ENCODE measurements at places on chromosomes 1 and 21.

- DNase-seq: no peak
Measured at GRCh38 chr1:3515774-3516480, 61.5 kb downstream of the ARHGEF16 start.

GRCh38 chr21:45102391-45102932 is 28.1 kb downstream of the ADARB1 start:
- DNase-seq: no peak

DNA sequence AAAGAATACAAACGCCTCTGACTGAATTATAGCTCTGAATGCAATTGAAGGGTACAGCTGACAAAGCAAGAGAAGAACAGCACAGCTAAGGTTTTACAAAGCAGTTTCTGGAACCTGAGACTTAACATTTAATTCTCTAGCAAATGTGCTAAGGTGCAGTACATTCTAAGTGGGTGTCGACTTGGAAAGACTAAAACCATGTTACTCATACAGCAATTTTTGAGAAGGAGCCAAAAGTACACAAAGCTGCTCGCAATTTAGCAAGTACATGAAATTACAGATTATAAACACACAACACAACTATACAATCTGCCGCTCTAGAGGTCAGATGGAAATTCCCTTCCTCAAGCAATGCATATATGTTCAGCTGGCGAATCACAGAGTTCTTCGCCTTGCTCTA is 121.9 kb downstream of the TIAM1 start:
- no peak for DNase-seq

DNA sequence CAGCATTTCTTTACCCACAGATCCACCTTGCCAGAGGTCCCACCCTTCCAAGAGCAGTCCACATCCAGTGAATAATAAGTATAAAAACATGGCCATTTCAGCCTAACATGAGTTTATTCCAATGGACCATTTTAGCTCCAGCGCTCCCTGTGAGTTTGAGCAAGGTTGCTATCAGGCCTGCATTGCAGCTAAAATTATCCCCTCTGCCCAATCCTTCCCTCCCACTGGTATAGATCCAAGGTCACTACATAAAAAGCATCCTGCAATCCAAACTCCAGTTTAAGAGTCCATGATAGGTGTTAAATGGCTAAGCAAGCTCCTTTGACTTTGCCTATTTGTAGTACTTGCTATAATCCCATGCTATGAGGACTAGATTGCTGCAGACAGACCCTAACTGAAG is 35.6 kb downstream of the SLC5A9 start:
- no peak for DNase-seq

DNA sequence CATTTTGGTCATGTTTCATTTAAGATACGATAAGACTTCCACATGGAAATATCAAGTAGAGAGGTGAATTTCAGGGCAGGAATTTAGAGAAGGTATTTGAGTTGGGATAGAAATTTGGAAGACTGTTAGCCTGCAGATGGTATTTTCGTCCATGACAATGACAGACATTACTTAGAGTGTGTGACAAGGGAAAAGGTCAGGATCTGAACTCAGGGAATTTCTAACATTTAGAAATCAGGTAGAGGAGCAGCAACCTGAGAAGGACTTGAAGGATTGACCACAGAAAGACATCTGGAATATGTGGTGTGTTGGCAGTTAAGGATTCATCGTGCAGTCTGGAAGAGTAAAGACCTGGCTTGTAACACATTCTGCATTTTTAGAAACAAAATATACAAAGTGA is 57.9 kb downstream of the RABGAP1L start:
- DNase-seq: no peak

DNA sequence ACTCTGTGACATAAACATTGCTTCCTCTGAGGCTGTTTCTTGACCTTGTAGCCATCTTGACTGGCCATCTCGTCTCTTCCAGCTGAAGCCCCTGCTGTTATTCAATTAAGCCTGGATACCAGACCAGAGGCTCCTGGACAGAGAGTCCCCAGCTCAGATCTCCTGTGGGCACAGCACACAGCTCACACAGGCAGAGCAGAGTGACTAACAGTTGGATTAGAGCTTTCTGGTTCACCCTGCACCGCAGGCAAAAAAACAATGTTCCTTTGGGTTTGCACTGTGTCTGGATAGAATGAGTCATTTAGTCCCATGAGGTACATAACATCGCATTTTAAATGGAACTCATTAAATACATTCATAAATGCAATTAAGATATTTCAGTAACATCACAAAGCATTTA is 33.4 kb upstream of the USH2A start:
- DNase-seq: no peak

DNA sequence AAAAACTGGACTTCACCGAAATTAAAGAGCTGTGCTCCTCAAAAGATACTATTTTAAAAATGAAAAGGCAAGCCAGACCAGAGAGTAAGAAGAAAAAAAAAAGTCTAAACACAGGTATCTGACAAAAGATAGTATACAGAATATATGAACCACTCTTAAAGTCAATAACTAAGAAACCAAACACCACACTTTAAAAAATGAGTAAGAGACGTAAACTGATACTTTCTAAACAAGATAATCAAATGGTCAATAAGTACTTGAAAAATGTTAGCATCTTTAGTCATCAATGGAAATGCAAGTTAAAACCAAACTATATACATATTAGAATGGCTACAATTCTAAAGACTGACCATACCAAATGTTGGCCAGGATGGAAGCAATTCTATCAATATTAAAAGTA is 77.6 kb downstream of the EVI5 start:
- no peak for DNase-seq

- DNase-seq: peak; percentile 80
Measured at GRCh38 chr21:34807881-34808568, 139.2 kb downstream of the CLIC6 start.

DNA sequence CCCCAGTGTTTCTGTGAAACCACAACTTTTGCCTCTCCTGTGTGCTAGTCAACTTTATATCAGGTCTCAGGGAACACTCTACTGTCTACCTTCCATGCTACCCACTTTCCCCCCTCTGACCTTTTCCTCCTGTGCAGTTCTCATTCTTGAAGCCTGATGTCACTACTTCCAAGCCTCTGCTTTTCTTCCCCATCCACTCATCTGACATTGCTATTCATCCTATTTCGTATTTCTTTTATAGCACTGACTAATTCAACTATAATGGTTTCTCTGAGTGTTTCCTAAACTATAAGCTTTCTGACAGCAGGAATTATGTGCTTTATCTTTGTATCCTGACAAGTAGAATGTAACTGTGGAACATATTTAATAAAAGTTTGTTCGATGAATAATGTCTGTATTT is 18.2 kb upstream of the DPH5 start:
- DNase-seq: no peak

GRCh38 chr21:42208801-42209490 is 10.0 kb upstream of the ABCG1 start:
- DNase-seq: no peak

DNA sequence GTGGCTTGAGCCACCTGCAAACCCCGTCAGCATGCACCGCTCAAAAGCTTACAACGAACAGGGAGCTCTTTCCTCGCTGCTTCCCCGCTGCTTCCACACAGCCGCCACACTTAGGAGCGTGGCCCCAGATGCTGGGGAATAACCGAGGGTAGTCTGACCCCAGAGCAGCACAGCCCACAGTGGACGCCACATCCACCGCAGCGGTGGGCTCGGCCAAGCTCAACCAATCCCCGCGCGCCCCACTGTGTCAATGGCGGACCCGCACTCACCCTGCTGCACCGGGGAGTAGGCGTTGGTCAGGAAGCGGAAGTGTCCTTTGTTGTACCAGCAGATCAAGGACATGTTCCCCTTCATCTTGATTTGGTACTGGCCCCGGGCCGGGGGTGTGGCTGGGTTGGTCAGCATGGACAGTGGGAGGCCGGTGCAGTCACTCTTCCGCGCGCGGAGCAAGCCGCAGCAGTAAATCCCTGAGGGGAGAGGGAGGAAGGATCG is 93.5 kb downstream of the PGBD5 start:
- DNase-seq: no peak

DNA sequence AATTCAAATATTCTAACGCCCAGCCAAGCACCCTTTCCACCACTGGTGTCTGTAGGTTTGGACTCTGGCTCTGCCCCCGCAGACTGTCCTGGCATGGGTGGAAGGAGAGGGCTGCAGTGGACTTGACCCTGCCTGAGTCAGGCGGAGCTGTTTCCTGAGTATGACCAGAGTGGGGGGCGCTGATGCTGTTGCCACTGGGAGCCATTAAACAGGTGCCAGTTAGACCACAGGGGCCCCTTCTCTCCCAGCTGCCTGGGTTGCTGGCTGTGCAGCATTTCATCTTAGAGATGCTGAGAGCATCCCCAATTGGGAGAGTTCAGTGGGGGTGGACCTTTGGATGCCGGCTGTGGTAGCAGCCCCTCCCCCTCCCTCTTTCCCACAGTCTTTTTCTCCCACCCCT is 539.5 kb downstream of the MATN1 start:
- no peak for DNase-seq

DNA sequence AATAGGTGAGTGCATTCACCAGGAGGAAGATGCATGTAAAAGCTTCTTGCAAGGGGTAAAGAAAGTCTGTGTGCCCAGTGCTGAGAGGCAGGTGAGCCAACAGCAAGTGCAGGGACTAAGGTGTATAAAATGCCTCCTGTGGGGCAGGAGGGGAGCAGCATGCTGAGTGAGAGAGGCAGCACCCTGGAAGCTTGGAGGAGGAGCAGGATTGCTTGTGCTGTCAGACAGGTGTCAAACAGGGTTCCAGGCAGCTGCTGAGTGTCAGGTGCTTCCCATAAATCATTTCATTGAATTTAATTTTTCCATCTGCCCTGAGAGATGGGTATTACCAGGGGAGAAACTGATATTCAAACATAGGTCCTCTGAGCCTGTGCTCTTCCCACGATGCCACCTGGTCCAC is 13.9 kb downstream of the BSND start:
- no peak for DNase-seq

DNA sequence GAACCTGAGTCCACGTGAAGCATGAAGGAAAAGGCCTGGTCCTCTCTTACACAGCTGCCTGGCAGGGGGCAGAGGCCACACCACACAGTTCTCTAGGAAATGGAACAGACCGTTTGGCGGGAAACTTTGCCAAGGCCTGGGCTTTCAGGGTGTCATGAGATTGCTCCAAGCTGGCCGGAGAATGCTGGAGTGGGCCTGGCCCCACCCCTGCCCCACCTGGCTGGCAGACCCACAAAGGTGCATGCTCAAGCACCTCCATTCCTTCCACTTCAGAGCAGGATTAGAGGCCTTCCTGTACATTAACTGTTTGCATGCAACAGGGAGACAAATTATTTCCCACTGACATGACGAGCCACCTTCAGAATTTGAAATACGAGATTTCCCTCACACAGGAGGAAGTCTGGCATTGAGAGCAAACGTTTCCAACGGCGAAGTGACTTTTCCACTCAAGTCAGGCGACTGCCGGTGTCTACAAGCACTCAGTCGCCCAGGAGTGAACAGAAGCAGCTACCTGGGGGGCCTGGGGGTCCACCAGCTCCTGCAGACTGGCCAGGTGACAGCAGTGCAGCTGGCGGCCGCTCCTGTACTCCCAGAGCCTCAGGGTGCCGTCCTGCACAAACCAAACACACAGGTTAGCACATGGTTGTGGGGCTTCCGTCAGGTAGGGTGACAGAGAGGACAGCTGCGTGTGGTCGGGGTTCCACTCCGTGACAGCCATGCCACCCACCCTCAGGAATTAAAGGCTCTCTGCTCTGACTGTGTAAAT is 24.0 kb downstream of the WDR4 start:
- no peak for DNase-seq

DNA sequence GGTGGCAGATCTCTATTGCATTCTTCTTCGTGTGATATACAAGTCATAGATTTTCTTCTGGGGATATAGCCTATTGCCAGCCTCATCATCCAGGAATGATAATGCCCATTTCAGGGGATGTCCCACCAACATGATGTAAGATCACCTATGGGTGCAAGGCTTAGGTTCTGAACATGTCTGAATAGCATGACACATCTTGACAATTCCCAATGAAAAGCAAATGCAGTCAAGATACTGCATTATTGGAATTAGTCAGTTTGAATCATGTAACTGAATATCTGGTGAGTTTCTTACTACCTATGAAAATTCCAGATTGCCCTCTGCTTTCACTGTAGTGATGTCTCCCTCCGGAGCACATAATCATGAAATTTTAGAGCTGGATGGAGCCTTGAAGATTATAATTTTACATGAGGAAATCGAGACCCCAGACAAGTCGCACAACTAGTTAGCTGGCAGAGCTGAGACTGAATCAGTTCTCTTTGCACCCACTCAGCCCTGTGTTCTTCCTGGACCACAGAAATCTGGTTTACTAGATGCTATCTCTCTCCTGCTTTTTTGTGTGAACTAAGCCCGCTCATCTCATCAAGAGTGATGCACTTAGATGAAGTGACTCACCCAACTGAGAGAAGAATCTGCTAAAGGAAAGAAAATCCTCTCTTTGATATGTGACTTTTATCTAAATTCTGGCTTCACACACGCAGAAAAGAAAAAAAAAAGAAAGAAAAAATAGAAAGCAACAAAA is 65.0 kb downstream of the WDR64 start:
- DNase-seq: peak; percentile 25

- DNase-seq: no peak
Measured at GRCh38 chr1:243394601-243395464, 139.0 kb downstream of the SDCCAG8 start.

GRCh38 chr21:43369124-43369523 is 57.8 kb downstream of the SIK1 start:
- DNase-seq: no peak

DNA sequence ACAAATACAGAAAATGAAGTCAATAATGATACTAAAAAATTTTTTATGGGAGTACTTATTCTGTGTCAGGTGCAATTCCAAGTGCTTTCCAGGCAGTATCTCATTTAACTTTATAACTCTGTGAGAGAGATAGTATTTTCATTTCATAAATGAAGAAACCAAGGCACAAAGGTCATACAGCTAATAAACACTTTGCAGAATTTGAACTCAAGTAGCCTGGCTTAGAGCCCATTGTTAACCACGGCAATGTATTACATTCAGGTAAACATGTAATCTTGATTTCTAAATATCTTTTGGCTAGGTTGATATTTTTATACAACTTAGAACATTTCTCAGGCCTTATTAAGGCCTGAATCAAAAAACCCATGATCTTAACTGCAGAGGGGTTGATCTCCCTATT is 28.9 kb upstream of the PKN2 start:
- DNase-seq: no peak

GRCh38 chr1:214492401-214493075 is 58.9 kb downstream of the PTPN14 start:
- DNase-seq: no peak

DNA sequence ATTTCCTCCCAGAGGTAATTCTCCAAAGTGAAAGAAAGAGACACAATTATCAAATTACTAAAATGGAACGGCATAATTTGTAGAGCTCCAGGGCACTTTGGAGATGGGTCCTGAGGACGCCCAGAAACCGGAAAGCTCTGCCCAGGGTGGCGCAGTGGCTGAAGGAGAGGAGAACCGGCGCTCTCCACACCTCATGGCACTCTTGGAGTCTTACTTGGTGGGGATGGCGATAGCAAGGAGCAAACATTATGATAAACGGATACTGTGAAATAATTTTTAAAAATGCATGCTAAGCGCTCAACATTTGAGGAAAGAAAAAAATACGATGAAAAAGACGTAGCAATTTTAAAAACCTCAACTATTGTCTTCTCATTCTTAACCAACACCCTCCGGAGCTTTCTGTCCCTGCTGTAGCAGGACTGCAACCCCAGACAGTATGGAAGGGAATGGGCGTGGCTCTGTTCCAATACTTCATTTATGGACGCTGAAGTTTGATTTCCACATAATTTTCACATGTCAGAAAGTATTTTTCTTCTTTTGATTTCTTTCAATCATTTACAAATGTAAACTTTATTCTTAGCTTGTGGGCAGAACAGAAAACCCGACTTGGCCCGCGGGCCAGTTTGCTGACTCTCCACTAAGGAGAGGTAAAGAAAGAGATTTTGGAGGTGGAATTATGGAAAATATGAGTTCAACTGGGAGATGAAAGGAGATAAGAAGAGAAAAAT is 1.1 kb downstream of the S100A11 start:
- DNase-seq: no peak
